ENCODE measurements at places on chromosomes 3 and 15. TPM values are rescaled to one million over a fixed set of nuclear protein-coding genes. Genes with fewer than 3 reads are reported as not detected.

SAXO2 gene
- not detected for total RNA-seq

RPP25 gene
- 33.1 TPM for total RNA-seq

SPTSSB gene
- total RNA-seq = not detected

GP5 gene
- total RNA-seq = not detected

FBXO40 gene
- not detected for total RNA-seq

SLC24A5 gene
- total RNA-seq = not detected

SLC22A14 gene
- 0.29 TPM for total RNA-seq

CISH gene
- total RNA-seq = 1.1 TPM

GABRB3 gene
- total RNA-seq = 7.9 TPM

COLQ gene
- total RNA-seq = 2.5 TPM

RHCG gene
- total RNA-seq = not detected

GREM1 gene
- total RNA-seq = not detected

IREB2 gene
- total RNA-seq = 13.5 TPM

PIGZ gene
- 0.29 TPM for total RNA-seq

NLGN1 gene
- 12.6 TPM for total RNA-seq

ALDH1A3 gene
- total RNA-seq = 2,025 TPM

MFGE8 gene
- total RNA-seq = 38.1 TPM

FGF12 gene
- total RNA-seq = 3.1 TPM

PLEKHO2 gene
- total RNA-seq = 14.5 TPM

PIK3R4 gene
- 28.4 TPM for total RNA-seq

GOLGA8T gene
- total RNA-seq = not detected

ANKUB1 gene
- not detected for total RNA-seq

AGBL1 gene
- total RNA-seq = not detected

GHSR gene
- total RNA-seq = not detected

GAP43 gene
- total RNA-seq = 1.9 TPM

TRAK1 gene
- 21.2 TPM for total RNA-seq

SAMMSON gene
- total RNA-seq = 3.6 TPM

CHSY1 gene
- total RNA-seq = 38.2 TPM
